GM12864 (cell line): ENCODE measurements at places on chromosomes 13 and 19.

DNA sequence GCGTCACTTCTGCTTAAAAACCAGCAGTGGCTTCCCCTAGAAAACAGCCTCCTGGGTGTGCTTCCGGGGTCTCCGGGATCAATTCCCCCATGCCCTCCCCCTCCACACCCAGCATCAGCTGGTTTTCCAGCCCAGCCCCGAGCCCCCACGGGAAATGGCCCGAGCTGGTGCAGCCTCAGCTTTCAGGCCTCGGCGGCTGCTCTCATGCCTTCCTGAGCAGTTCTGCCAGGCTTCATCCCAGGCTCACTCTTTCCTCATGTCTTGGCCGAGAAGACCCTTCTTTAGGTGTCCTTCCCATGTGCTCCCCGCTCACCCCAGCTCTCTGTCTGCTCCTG, 103.1 kb upstream of the RNF113B start:
- no peak for DNase-seq

DNA sequence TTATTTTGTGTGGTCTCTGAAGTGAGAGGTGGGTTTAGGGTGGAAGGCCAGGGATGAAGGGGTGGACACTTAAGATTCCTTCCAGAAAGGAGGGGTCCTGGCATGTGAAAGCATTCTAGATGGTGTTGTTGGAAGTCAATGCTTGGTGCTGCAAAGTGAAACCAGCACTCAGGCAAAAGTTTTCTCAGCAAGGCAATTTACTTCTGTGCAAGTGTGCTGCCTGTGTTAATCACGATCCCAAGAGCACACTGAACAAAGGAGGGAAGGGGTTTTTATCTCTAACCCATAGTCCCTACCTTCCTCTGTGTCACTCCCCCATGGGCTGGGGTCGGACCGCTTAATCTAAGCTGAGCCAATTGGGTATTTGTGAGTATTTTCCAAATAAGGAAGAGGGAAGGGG, 1.3 kb downstream of the ZNF134 start:
- DNase-seq = no peak

- no peak for DNase-seq
Measured at GRCh38 chr13:84885868-84886267, 913.4 kb downstream of the SLITRK6 start.

- no peak for DNase-seq
Measured at GRCh38 chr13:109870274-109870673, 83.9 kb upstream of the IRS2 start.

- DNase-seq = no peak
Measured at GRCh38 chr13:80515296-80515695, 174.4 kb upstream of the SPRY2 start.

GRCh38 chr13:30194906-30195305, 112.4 kb downstream of the KATNAL1 start:
- DNase-seq = no peak

DNA sequence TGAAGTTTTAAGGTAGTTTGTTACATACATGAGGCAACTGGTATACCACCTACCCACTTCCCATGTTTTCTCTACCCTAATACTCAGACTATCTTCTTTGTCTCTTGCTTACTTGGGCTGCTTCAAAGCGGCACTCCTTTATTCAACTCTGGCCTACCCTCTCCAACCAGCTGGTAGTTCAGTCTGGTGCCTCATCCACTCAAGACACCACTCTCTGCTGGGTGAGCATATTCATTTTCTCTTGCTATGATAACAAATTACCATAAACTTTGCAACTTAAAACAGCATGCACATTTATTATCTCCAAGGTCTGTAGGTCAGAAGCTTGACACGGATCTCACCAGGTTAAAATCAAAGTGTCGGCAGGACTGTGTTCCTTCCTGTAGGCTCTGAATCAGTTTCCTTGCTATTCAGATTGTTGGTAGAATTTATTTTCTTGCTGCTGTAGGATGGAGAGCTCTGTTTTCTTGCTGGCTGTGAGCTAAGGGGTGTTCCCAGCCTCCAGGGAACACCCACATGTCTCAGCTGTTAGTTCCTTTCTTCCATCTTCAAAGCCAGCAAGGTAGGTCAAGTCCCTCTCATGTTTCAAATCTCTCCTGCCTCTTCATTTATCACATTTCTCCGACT, 666.0 kb downstream of the DIAPH3 start:
- DNase-seq = no peak
